ENCODE measurements at places on chromosomes 1 and 21.

DNA sequence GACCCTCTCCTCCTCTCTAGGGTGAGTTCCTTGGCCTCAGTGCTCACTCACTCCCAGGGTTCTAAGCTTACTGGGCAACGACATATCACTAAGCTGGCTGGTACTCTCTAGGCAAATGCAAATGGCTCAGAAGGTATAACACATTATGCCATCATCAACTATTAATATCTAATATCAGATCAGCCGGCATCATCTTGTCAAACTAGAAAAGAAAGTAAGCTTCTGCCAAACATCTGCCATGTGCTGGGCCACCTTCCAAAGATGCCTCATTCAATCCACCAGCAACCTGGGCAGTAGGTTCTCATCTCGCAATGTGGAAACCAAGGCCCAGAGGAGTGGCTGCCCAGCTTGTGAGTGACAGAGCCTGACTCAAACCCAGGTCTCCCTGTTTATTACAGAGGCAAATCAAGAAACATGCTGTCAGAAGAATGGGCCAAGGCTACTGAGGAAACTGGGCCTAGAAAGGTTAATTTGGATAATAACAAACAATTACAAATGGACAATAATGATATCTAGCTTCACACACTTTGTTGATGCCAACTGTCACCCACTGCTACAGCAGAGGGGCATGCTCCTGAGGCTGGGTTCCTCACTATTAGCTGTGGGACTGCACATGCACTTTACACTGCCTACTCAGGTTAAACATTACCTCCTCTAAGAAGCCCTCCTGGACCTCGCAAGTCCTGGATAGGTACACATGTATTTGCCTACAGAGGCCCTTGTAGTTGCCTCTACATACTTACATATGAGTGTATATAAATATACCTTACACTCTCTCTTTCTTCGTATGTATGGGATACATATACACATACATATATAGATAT, 183.3 kb upstream of the JUN start:
- no peaks in the 10 kb centered on the region for H3K27me3 ChIP-seq
- DNase-seq: no peak
- H3K36me3 ChIP-seq: no peaks in the 10 kb centered on the region
- H3K4me1 ChIP-seq: peaks cover 36% of the 10 kb centered on the region

DNA sequence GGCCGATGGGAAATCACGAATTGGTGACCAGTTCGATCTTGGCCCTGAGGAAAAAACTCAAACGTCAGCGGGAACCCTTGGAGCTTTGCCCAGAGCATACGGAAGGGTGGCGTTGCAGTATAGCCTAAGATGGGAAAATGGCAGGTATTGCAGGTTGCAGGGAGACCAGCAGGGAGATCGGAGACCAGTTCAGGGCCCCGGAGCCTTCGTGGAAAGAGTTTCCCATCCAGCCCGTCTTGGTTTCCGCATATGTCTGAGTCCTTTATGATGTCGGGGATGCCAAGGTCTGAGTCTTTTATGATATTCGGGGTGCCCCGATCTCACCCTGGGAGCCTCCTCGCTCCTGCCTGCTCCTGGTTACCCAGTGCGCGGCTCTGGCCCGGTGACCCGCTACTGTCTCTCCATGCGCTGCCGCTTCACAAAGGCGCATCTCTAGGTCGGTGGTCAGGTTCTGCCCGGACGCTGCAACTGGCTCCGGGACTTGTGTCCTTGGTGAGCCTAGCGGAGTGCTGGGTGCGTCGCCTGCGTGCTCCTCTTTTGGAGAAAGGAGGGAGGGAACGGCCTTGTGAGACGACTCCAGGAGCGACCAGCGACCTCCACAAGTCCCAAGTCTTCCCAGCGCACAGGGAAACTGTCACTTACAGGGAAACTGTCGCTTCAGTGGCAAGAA, 94.2 kb downstream of the PRKAB2 start:
- H3K36me3 ChIP-seq: no peaks in the 10 kb centered on the region
- no peak overlapping the region for H3K4me3 ChIP-seq
- peaks cover 96% of the 10 kb centered on the region for H3K27me3 ChIP-seq
- peaks cover 47% of the 10 kb centered on the region for H3K4me1 ChIP-seq

GRCh38 chr1:149883598-149884247, 15.6 kb upstream of the BOLA1 start:
- peaks cover 29% of the 10 kb centered on the region for H3K4me1 ChIP-seq
- DNase-seq: no peak
- no peak overlapping the region for H3K4me3 ChIP-seq
- no peaks in the 10 kb centered on the region for H3K27me3 ChIP-seq

GRCh38 chr21:17532292-17532691, 19.4 kb downstream of the CXADR start:
- H3K27ac ChIP-seq: no peak overlapping the region
- H3K27me3 ChIP-seq: no peaks in the 10 kb centered on the region
- H3K36me3 ChIP-seq: no peaks in the 10 kb centered on the region

DNA sequence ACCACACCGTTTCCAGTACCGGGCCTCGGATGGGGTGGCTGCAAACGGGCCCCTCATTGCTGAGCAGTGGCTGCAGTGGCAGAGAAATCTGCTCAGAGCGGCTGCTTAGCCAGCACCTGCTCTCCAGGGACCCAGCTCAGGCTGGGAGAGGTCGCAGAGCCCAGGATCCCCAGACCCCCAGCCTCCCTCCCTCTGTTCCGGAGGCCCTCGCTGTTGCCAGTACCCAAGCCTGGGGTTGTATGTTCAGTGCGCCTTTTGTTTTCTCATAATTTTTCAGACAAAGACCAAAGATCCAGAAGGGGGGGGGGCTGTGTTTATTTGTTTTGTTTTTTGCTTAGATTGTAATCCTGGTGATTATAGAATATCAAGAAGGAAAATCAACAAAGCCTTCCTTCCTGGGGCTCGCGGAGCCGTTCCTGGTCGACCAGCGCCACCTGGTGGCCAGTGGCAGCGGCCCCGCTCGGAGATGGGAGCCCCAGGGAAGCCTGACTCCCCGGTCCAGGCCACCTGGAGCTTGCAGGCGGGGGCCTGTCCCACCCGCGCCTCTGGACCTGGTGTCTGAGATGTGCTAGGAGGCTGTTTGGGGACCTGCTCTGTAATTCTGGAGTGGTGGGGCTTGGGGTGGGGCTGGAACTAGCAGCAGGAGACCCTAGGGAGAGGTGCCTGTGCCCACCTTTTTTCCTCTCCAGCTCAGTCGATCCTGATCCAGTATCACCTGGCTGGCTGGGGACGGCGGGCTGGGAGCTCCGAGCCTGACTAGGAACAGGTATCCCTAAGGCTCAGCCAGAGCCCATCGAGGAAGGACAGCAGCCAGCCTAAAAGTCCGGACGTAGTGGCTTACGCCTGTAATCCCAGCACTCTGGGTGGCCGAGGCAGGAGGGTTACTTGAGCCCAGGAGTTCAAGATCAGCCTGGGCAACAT, 123.9 kb upstream of the VAMP3 start:
- H3K36me3 ChIP-seq: no peaks in the 10 kb centered on the region
- H3K4me3 ChIP-seq: no peak overlapping the region
- peak; percentile 80 for DNase-seq
- H3K27ac ChIP-seq: no peak overlapping the region
- no peaks in the 10 kb centered on the region for H3K4me1 ChIP-seq

DNA sequence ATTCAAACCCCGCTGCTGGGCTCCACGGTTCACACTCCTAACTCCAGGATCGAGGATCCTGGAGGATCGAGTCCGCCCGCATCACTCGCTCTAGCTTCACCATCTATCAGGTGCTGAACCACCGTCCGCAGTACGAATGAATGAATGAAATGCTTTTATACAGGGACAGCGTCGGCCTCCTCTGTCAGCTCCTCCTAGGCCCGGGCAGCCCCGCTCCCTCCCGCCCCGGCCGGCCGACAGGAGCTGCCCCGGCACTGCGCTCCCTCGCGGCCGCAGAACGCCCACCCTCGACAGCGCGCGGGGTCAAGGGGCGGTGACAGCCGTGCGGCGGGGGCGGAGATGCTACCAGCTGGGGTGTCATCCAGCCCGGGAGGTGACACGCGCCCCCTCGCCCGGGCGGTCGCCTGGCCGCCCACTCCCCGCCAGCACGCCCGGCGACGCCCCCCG, 520 bp downstream of the ZBTB17 start:
- peak overlapping the region; percentile 96 for H3K27ac ChIP-seq
- peak overlapping the region; percentile 91 for H3K4me3 ChIP-seq
- no peaks in the 10 kb centered on the region for H3K27me3 ChIP-seq
- peaks cover 40% of the 10 kb centered on the region for H3K36me3 ChIP-seq
- H3K4me1 ChIP-seq: peaks cover 52% of the 10 kb centered on the region

DNA sequence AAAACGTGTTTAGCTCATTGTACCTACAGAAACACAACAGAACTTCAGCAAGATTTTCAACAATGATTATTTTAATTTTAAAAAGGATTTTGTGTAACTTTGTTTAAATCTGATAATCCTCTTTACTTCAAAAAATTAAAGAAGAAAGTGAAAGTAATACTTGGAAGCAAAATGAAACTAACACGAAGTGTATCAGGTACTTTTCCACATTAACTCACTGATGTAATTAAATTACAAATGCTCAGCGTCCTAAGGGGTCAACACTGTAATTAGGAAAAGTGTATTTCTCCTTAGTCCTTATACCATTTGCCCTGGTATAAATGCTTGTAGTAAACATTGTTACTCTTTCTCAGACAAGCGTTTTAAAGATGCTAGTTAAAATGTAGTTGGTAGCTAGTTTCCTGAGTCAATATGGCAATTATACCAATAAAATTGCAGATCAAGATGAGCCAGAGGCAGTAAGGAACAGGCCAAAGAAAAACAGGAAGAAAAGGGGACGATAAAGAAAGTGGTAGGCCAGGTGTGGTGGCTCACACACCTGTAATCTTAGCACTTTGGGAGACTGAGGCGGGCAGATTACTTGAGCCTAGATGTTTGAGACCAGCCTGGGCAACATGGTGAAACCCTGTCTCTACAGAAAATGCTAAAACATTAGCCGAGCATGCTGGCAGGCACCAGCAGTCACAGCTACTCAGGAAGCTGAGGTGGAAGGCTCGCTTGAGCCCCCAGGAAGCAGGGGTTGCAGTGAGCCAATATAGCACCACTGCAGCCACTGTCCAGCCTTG, 553.0 kb downstream of the SMYD3 start:
- H3K4me3 ChIP-seq: peak overlapping the region; percentile 62
- peaks cover 35% of the 10 kb centered on the region for H3K4me1 ChIP-seq
- peak; percentile 39 for DNase-seq
- H3K27me3 ChIP-seq: no peaks in the 10 kb centered on the region
- no peaks in the 10 kb centered on the region for H3K36me3 ChIP-seq

- no peak overlapping the region for H3K27ac ChIP-seq
- H3K4me3 ChIP-seq: no peak overlapping the region
- peaks cover 5% of the 10 kb centered on the region for H3K27me3 ChIP-seq
- no peak for DNase-seq
- H3K36me3 ChIP-seq: no peaks in the 10 kb centered on the region
- peaks cover 9% of the 10 kb centered on the region for H3K4me1 ChIP-seq
These were observed 10.7 kb upstream of the COA6 start for GRCh38 chr1:234362558-234362957.

Measured in activated T-cell treated with anti-CD3 and anti-CD28 coated beads, Interleukin-2, amount 50 U/mL, for 24 hours (primary cell).